ENCODE measurements at places on chromosomes 12 and 14. TPM values are rescaled to one million over a fixed set of nuclear protein-coding genes. Genes with fewer than 3 reads are reported as not detected.

BDKRB1 gene
- total RNA-seq: 19.8 TPM

IGFBP6 gene
- total RNA-seq: 300 TPM

BCL11B gene
- total RNA-seq: not detected

SERPINA12 gene
- not detected for total RNA-seq

GUCY2C gene
- not detected for total RNA-seq
